Stimulated activated CD4-positive, alpha-beta T cell treated with anti-CD3 and anti-CD28 coated beads, Interleukin-4, amount 100 ng/mL, for 4 hours (primary cell): ENCODE measurements at places on chromosomes 6 and 20.

DNA sequence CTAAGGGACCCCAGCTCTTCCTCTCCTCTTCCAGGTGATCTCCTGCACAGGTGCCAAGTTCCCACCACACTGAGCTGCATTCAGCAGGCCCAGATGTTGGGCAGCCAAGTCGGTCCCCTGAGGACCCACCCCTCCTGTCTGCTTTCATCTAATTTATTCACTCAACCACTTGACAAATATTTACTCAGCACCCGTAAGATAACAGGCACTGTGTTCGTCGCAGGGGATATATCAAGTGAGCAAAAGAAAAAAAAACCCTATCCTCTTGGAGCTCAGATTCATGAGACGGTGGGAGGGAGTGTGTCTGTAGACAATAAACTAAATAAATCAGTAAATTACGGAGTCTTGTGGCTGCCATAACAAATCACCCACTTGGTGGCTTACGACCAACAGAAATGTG, 143.6 kb downstream of the MRPL14 start:
- no peak for DNase-seq

DNA sequence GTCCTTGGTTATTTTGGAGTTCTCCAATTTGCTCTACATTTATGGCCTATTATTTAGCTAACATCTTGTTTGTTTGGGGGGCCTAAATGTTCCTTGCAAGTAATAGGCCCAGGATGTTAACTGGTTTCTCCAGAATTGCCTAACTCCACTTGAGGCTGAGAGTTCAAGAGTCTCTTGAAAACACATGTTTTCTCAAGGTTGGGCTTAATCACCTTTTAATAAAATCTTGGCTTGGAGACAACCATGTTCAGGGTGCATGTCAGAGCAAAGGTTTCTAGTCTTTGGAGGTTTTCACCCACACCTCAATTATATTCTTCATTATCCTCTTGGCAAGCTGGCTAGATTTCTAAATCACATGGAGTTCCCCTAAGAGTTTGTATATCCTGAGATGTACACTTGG, 54.2 kb downstream of the KLHL31 start:
- no peak for DNase-seq

- no peak for DNase-seq
Observed at GRCh38 chr20:31890646-31891045, 20.2 kb downstream of the TTLL9 start.

- no peak for DNase-seq
Observed at GRCh38 chr6:14701946-14702345, 543.9 kb upstream of the JARID2 start.

GRCh38 chr6:121830736-121831135, 395.3 kb downstream of the GJA1 start:
- no peak for DNase-seq

- DNase-seq, result no peak
Observed at GRCh38 chr6:88848870-88849269, 114.5 kb downstream of the RNGTT start.

GRCh38 chr6:94227741-94228140, 808.4 kb upstream of the EPHA7 start:
- DNase-seq, result no peak

- DNase-seq, result no peak
Observed at GRCh38 chr20:17856024-17856564, 112.5 kb downstream of the SNX5 start.

- no peak for DNase-seq
Observed at GRCh38 chr6:79818471-79818870, 128.9 kb downstream of the ELOVL4 start.

- no peak for DNase-seq
Observed at GRCh38 chr20:23362392-23363256, 642 bp downstream of the GZF1 start.

DNA sequence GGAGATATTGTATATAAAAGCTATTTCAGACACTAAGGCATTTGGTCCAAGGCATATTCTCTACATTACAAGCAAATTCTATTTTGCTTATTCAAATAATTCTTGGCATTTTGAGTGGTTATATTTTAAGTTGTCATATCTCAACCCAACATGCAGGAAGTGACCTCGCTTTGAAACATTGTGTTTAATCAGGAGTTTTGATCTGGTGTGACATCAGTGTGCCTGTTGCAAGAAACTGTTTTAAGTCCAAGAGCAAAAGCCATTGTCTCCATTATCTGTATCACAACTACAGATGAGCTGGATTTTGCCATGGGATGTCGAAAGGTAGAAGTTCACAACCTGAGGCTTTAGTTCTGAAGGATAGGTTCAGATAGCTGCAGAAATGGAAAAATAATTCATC, 509.9 kb upstream of the ID4 start:
- no peak for DNase-seq

DNA sequence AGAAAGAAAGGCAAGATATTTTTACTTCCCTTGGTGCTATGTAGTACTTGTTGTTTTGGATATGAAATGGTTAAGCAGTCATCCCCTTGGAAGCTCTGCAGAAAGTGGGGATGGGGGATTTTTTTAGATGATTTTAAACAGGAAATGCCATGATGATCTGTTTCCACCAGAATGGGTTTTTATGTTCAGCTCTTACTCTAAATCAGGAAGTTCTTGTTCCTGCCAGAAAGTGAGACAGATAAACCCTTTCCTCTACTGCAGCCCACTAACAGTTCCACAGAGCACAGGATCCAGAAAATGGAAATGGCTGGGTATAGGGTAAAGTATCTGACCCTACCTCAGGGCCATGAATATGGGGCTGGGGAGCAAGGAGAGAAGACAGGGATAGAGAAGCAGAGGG, 32.1 kb upstream of the PPP1R3G start:
- no peak for DNase-seq

DNA sequence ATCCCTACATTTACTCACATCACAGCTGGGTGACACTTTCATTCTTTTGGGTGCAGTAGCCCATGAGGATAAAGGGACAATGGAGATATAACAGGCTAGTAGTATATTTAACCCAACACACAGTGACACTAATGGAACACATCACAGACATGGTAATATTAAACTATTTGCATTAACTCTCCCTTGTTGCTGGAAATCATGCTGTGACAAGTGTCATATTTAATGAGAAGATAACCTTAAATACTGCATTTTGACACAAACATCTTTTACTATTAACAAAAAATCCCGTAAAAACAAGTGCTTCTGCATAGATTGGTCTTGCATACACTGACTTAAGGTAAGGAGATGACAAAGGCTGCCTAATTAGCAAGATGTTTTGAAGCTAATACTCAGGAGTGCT, 45.5 kb downstream of the CNR1 start:
- no peak for DNase-seq

GRCh38 chr20:48189181-48189580, 403.9 kb upstream of the SULF2 start:
- DNase-seq, result no peak

DNA sequence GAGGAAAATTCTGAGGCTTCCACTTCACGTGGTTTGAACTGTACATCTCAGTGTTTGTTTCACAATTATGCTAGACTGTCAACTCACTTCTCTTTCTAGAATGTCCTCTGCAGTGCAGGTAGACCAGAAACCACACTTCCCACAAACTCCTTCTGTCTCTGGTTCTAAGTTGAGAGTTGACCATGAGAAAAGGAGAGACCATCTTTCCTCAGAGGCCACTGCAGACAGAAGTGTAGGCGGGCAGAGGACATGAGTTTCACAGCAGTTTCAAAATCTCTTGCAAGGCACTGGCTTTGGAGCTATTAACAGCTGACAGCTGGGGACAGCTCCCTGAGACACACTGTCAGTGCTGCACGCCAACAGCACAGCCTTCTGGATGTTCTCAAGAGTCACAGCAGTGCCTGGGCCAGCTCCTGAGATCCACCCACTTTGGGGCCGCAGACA, 55.4 kb upstream of the MOXD1 start:
- DNase-seq, result no peak

DNA sequence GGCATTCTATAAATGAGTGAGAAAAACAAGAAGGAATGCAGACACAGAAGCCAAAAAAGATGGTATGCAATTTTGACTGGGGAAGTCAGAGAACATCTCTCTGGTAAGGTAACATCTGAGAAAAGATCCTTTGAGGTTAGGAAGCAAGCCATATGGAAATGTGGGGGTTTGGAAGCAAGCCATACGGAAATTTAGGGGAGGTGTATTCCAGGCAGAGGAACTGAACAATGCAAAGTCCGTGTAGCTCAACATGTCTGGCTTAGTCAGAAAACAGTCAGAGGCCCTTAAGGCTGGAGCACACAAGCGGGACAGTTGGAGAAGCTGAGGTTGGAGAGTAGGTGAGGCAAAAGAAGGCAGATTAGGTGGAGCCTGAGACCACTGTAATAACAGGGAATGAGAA, 35.3 kb downstream of the RALGAPA2 start:
- no peak for DNase-seq

GRCh38 chr6:44132476-44132875, 5.1 kb downstream of the TMEM63B start:
- DNase-seq, result no peak

GRCh38 chr6:118876814-118877213, 17.1 kb upstream of the ASF1A start:
- DNase-seq, result no peak

DNA sequence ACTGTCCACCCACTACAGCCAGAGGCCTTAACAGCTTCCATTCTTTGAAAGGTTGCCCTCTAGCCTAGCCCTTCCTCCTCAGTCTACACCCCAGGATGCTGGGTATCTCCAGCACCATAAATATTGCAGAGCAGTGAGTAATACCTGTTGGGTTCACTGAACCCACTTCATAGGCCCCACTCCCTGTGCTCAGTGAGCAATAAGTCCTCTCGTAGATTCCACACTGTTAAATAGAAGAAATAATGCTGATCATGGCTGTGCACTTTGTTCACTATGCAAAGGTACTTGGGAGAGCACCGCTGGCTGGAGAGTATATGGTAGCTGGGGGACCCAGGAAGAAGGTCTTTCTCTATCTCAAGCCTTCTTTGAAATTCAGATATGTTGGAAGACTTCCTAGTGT, 87.3 kb downstream of the RSPH3 start:
- no peak for DNase-seq

- DNase-seq, result peak; percentile 71
Observed at GRCh38 chr6:158649289-158650143, at the start of gene SYTL3. TSS of gene SYTL3 (plus strand) at chr6:158650054. CDS start at chr6:158663269, 13,215 bp downstream.

DNA sequence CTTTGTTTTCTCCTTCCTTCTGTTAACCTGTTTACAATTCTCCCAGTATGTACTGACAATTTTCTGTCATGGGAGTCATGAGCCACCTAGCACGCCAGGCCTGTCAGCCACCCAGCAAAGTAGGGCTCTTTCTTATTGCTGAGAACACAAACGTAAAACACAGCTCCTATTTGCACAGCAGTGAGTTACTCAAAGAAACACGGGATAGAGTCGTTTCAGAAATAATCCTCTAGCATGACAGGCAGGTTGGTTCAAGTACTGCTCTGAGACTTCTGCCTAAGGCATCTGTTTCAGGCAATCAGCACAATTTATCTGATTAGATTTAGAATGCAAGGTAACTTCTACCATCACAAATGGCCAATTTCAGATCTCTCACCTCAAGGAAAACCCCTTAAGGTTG, 88.8 kb downstream of the CD24 start:
- no peak for DNase-seq

DNA sequence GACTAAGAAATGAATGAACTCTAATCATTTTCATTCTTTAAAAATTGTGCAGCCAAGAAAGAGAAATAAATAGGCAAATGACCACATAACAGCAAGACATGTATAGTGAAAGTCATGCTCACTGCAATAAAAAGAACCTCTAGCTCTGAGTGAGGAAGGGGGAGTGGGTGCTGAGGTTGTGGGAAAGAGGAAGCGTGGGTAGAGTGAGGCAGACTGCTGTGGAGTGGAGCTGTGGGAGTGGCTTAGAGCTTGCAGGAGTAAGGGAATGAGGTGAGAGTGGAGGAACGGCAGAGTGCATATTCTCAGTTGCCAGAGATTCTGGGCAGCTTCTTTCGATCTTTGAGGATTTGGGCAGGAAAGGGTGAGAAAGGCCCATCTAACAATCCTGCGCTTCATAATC, 10.4 kb downstream of the DEFB129 start:
- peak; percentile 10 for DNase-seq

DNA sequence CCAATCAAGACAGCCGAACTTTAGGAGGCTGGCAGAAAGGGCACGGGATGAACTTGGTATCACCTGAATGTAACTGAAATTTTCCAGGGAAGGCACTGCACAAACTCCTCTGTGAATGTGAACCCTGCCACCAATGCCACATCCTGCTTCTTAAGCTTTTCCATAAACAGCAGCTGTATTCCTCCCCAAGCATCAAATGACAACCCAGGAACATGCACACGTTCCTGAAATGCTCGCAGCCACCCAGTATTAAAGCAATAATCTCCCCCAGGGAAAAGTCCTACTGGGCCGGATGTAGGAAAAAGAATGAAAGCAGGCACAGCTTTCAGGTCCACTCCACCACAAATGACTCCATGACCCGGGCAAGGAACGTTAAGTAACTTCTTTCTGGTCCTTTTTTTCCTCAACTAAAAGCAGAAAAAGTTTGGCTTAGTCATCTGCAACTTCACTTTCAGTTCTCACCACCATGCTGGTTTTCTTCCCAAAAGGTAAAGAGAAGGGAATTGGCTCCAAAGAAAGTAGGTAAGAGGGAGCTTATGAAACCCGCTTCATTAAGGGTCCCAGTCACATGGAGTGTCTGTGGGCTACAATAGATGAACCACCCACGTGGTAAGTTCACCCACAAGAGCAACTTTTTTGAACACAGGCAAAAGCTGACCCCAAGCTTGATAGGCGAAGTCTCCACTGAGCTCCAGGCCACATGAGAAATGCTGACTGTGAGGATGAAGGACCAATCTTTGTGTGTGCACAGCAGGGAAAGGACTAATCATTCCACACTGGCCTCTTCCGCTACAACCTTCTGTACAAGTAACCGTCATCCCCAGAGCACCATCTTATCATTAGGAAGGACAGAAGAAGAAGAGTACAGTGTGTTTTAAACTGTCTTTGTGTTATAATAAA, 90.1 kb downstream of the HIVEP2 start:
- DNase-seq, result no peak

DNA sequence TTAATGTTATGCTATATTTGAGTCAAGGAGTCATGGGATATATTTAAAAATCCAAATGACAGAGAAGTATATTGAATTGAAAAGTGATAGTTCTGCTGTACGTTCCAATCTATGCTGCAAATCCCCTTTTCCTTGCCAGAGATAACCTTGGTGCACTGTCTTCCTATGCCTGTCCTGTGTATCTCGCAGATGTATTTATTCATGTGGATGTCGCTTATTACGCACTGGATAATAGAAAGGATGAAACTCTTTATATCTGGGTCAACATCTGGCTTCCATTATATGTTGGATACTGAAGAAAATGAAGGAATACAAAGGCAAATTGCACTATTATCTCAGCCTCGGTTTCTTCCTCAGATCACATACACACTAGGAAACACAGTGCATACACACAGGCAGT, 331.3 kb downstream of the BCKDHB start:
- DNase-seq, result no peak
